Renal pelvis (tissue), 12 donors: ENCODE measurements at places on chromosomes 12 and 14. TPM values are rescaled to one million over a fixed set of nuclear protein-coding genes. Genes with fewer than 3 reads are reported as not detected.
A peak's percentile ranks its signal among the peaks of the same experiment; 100 is the strongest.

DNA sequence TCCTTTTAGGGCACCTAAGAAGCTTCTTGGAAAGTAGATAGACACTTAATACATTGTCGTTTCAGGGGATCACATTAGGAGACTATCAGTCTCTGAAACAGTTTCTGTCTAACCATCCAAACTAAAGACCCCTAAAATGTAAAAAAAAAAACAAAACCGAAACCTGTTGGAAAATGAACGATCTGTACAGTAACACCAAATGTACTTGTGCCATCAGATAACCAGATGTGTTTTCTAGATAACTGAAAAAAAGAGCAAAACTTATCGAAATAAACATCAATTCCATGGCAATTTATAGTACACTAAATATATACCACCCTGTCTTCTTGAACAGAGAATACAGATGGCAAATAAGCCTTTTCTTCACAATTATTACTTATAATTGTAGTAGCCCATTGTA, 2.1 kb downstream of the LDHB start:
- DNase-seq = no peak

GRCh38 chr14:104688505-104689108, 811 bp upstream of the INF2 start:
- DNase-seq = no peak

DNA sequence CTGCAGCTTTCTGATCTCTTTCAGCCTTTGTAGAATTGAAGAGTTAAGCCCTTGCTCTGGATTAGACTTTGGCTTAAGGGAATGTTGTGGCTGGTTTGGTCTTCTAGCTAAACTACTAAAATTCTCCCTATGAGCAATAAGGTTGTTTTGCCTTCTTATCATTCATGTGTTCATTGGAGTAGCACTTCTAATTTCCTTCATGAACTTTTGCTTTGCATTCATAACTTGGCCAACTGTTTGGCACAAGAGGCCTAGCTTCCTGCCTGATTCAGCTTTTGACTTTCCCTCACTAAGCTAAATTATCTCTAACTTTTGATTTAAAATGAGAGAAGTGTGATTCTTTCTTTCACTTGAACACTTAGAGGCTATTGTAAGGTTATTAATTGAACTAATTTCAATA, 384.3 kb downstream of the RAD51B start:
- no peak for DNase-seq

DNA sequence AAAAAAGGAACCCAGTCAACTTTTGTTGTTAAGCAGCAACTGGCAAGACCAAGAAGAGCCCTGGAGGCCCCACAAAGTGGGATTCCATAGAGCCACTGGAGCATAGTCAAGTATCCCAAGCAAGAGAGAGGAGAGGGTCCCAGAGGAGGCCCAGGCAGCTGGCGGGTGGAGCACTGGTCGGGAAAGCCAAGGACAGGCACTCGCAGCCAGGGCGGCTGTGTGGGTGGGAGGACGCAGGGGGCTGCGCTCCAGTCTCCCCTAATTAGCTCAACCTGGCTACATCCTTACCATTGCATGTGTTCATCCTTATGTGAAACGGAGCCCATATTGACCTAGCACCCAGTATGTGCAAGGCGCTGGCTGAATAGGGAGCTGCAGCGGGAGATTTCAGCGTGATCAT, 18.3 kb upstream of the ZFP36L1 start:
- no peak for DNase-seq

DNA sequence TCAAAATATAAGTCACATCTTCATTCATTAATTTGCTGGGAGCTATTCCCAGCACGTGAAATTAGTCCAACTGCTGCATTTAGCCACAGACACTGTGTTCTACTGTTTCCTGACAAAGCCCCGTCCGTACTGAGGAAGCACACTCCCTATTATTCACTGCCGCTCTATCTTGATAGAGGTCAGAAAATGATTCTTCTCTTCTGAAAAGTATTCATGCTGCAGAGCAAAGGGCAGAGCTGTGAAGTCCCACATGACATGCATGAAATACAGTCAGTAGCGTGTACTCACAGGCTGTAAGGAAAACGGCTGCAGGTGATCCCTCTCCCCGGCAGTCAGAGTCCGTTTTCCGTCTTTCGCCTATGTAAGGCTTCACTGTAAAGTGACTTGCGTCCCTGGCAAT, 302.5 kb upstream of the FKBP4 start:
- DNase-seq = no peak

GRCh38 chr12:13085968-13086686, 17.3 kb downstream of the GSG1 start:
- no peak for DNase-seq

DNA sequence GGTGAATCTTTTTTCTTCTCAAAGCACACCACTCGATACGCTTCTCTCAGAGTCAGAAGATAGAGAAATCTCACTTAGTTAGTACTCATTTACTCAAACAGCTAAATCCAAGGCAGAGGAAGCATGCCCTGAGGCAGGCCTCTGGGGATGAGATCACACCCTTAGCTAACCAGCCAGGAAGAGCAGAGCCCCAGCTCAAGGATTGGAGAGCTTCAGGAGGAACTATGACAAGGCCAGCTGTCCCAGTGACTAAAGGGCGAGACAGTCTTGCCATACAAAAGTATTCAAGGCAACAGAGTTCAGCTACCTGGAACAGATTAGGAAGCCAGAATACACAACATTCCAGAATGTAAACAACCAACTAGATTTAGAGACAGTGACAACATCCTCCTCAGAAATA, 197.7 kb upstream of the CCDC196 start:
- DNase-seq = no peak

DNA sequence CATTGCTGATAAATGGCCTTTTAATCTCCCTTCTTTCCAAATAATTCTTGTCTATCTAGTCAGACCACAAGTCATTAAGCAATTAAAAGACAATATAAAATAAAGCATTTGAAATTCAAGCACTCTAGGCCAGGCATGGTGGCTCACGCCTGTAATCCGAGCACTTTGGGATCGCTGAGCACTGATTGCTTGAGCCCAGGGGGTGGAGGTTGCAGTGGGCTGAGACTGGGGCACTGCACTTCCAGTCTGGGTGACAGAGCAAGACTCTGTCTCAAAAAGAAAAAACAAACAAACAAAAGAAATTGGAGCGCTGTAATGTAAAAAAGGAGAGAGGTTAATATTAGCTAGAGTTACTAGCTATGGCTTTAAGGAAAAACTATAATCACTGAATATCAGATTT, 30.5 kb upstream of the CSRP2 start:
- DNase-seq = no peak

- no peak for DNase-seq
Measured at GRCh38 chr12:10154145-10154496, 17.8 kb downstream of the OLR1 start.

DNA sequence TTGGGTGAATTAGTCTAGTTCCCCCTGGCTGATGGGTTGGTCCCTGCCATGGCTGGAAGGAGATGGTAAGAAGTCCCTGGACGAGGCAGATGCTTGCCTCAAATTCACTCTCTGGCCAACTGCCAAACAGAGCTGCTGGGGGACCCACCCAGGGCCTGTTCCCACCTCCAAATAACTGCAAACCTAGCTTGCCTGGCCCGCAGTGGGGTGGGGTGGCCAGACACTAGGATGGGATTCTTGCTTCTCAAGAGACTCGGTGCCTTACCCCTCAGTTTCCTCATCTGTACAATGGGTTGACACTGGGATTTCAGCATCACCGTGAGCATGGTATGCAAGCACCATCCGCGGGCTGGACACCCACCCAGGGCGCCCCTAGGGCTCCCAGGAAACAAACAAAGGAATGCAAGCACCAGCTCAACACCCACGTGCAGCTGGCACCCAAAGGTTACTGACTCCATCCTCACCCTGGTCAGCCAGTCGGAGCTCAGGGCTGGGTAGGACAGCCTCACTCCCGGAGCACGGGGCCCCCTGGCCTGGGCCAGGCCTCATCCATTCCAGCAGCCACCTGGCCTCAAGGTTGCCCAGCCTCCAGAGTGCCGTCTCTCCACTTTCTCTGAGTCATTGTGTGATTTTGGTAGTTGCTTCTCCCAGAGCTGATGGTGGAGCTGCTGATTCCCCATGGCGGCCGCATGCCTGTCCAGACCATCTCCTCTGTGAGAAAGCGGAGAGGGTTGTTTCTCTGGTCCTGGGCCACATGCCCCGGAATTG, 205.2 kb upstream of the RTL1 start:
- DNase-seq = no peak

- no peak for DNase-seq
Measured at GRCh38 chr12:98317939-98318899, 197.2 kb upstream of the TMPO start.

DNA sequence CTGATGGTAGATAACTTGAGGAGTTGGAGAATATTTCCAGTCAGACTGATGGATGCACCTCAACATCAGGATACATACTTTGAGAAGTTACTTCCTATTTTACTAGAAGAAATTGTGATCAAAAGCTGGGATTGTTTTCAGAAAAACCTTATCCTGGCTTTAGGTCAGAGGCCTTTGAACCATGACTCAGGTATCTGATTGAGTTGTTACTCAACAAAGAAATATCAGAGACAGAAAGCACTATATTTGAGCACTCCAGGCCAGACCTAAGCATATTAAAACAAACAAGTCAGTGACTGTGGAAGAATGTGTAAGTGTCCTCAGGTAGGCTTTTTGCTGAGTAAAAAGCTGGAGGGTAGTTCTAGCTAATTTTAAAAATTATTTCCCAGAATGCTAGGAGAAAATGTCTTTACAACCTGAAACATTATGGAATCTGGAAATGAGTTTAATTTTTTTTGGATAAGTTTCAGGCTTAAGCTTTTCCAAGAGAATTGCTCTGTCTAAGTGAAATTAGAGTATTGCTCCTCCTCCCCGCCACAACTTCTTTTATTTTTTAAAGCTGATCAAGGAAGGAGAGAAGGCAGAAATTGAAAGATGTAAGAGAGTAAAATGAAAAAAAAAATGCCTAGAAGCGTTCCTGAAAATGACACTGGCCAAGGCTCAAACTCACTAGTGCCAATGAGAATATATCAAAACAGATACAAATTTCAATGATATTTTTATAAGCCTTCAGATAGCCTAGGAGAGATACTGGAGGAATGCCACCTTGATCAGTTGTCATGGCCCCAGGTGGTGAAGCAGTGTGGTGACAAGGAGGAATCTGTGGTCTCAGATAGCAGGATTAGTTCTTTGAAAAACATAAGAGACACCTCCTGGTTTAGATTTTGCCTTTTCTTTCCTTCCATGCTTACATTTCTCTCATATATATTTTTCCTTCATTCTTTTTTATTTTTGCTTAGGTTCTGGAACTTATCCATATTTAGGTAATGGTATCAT, 790.3 kb downstream of the TMTC2 start:
- no peak for DNase-seq

GRCh38 chr12:34290381-34290995, 268.2 kb downstream of the ALG10 start:
- DNase-seq = no peak

DNA sequence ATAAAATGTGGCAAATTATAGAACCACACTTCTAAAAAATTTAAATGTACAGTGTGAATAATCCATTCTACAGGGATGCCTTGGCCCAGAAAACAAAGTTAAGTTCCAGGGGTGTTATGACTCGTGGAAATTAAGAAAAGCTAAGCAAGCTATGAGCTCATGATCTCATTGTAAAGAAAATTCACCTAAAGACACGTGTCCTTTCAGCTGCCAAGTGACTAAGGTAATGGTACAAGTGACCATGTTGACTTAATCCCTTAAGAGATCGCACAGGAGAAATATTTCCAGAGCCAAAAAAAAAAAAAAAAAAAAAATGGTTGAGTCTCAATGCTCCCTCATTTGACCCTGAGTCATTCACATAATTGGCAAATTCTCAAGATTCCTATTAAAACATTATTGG, 51.4 kb upstream of the ANO2 start:
- DNase-seq = no peak

DNA sequence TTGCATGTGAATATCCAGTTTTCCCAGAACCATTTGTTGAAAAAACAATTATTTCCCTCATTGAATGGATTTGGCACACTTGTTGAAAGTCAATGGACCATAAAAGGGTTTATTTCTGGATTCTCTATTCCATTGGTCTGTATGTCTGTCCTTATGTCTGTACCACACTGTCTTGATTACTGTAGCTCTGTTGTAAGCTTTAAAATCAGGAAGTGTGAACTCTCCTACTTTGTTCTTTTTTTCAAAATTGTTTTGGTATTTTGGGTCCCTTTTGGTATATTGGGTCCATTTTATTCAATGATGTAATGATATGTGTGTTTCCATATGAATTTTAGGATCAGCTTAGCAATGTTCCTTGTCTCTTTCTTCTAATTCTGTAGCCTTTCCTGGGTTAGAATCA, 64.8 kb downstream of the PPP2R5C start:
- no peak for DNase-seq

DNA sequence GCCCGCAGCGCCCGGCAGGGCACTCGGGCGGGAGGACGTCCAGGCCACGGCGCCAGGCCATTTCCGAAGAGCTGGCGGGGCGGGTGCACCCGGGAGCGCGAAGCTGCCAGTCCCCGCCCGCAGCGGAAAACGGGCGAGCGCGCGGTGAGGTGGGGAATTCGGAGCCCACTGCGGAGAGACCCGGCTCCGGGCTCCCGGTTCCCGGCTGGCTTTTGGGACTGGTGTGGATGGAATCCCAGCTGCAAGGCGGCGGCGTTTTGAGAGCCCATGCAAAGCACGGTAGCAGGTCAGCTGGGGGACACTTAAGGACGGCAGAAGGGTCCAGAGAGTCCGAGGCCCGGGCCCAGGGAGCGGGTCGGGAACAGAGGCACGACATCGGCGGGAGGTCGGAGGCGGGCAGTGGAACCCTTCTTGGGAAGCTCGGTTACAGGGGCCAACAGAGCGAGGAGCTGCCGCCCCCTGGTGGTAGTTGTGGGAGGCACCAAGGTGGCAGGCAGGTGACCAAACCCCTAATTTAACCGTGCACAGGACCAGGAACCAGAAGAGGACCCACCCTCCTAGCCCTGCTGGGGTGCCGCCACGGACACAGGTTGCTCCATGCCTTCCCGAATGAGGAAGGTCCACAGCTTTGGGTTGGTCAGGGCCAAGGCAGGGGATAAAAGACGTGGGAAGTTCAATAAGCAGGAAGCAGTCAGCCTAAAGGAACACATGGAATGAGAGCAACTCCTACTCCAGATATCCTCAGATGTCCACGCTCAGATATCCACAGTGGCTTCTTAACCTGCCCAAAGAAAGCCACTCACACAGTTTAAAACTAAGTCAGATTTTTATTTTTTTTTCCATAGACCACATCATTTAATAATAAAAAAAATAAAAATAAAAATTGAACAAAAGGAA, 685 bp upstream of the CDH24 start:
- DNase-seq = peak; percentile 92

GRCh38 chr12:113134521-113134951, 1.0 kb downstream of the RASAL1 start:
- DNase-seq = no peak

Gene ARHGEF25
- 33.4 TPM for polyA plus RNA-seq

Gene RNU4-1
- not detected for polyA plus RNA-seq

Gene ADAMTS20
- polyA plus RNA-seq = 0.86 TPM

Gene KLRD1
- polyA plus RNA-seq = 0.47 TPM

Gene FRS2
- polyA plus RNA-seq = 37.1 TPM

Gene EXOC3L4
- polyA plus RNA-seq = 2.3 TPM

Gene RIN3
- polyA plus RNA-seq = 8.3 TPM

Gene RNF212B
- polyA plus RNA-seq = 1.3 TPM

Gene BICD1
- 22.0 TPM for polyA plus RNA-seq
